ENCODE measurements at places on chromosomes 5 and 9. TPM values are rescaled to one million over a fixed set of nuclear protein-coding genes. Genes with fewer than 3 reads are reported as not detected.

Gene GFPT2
- total RNA-seq: 44.7 TPM

Gene PCAT7
- total RNA-seq: not detected

Gene AFAP1L1
- 5.1 TPM for total RNA-seq

Gene VCAN
- total RNA-seq: 384 TPM

Gene GPR150
- 0.66 TPM for total RNA-seq

Gene ZNF883
- 7.9 TPM for total RNA-seq

Gene LPAR1
- 220 TPM for total RNA-seq

Gene OCLN
- 1.0 TPM for total RNA-seq

Gene AJM1
- total RNA-seq: 1.6 TPM

Gene GPR151
- total RNA-seq: not detected

Gene MAMDC2
- total RNA-seq: 3.2 TPM

Gene ROPN1L
- 0.29 TPM for total RNA-seq

Gene FOXD4L5
- total RNA-seq: 0.15 TPM

Gene RMRP
- 6,137 TPM for total RNA-seq

Gene ARL14EPL
- not detected for total RNA-seq

Gene EIF4EBP3
- total RNA-seq: 1.5 TPM

Gene WDR31
- total RNA-seq: 4.0 TPM

Gene MLANA
- not detected for total RNA-seq

Gene ZNF354B
- total RNA-seq: 8.4 TPM

Gene LRRC8A
- 44.0 TPM for total RNA-seq

Gene CORO2A
- total RNA-seq: 0.33 TPM

Gene NR5A1
- total RNA-seq: not detected

Gene WDR41
- total RNA-seq: 128 TPM

Gene RELL2
- 2.2 TPM for total RNA-seq

Gene TOMM5
- 149 TPM for total RNA-seq

Gene SPINK7
- total RNA-seq: not detected

Gene OTP
- total RNA-seq: not detected

Gene SLC34A3
- total RNA-seq: under 0.01 TPM

Gene BHMT2
- 6.4 TPM for total RNA-seq

Gene ACTL7A
- total RNA-seq: not detected

Gene SLC6A19
- total RNA-seq: not detected

Gene PCDHB1
- total RNA-seq: not detected

Gene ADAMTSL1
- 93.5 TPM for total RNA-seq

Gene IL9
- total RNA-seq: not detected

Gene ANXA2R
- 1.7 TPM for total RNA-seq

Gene DOCK8
- total RNA-seq: 0.44 TPM
